ENCODE measurements at places on chromosomes 3 and 15.

DNA sequence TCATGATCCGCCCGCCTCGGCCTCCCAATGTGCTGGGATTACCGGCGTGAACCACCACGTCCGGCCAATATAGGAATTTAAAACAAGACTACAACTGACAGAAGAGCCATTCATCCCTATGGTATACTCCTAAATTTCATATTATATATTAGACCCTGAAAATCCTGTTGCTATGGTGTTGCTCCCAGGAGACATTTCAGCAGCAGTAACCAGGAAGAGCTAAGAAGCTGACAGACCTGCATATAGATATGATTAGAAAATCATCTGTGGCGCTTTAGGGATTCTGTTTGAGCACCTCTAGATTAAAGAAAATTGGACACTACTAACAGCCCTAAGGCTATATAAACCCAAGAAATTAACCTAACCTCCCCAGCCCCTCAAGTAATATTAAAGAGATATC lies 38.8 kb downstream of the TBL1XR1 start:
- DNase-seq = no peak

- DNase-seq = peak; percentile 84
Observed at GRCh38 chr15:57146506-57147201, 228.2 kb downstream of the TCF12 start.

DNA sequence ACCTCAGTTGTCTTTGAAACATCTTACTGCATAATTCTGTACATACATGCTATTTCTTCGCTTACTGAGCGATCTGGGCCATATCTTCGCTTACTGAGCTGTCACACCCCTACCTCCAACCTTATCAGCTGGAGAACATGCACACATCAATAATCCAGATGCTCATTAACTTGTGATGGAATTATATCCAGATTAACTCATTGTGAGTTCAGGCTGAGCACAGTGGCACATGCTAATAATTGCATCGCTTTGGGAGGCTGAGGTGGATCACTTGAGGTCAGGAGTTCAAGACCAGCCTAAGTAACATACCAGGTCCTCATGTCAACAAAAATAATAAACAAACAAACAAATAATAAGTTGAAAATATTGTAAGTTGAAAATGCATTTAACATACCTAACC lies 19.3 kb upstream of the ANXA2 start:
- no peak for DNase-seq

- no peak for DNase-seq
Observed at GRCh38 chr3:121330634-121331033, 215.2 kb downstream of the POLQ start.

- DNase-seq = peak; percentile 70
Observed at GRCh38 chr3:30156586-30157498, 449.6 kb upstream of the TGFBR2 start.

DNA sequence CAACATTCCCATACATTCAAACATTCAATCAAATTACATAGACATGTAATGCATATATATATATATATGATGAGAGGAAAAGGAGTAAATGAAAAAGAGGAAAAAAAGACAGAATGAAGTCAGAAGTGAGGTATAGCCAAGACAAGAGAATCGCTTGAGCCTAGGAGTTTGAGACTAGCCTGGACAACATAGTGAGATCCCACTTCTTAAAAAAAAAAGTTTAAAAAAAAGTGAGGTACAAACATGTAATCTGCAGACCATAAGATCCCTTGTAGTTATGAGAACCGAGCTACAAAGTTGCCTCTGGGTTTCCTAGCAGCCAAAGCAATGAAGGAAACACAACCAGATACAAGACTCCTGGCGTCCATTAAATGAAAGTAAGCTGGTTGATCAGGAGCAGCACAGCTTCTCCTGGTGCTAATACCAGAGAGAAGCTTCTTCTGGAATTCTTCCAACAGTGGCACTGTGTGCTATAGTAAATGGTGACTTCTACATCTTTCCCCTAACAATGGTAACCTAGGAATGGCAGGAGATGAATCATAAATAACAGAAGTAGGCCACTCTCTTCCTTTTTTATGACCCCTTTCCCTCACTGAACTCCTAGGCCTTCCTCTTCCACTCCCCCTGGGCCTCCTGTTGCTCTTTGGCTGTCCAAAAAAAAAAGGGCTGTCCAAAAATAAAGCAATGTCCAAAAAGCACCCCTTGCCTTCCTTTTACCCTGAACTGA lies 3.5 kb downstream of the KCNMB3 start:
- DNase-seq = peak; percentile 36

DNA sequence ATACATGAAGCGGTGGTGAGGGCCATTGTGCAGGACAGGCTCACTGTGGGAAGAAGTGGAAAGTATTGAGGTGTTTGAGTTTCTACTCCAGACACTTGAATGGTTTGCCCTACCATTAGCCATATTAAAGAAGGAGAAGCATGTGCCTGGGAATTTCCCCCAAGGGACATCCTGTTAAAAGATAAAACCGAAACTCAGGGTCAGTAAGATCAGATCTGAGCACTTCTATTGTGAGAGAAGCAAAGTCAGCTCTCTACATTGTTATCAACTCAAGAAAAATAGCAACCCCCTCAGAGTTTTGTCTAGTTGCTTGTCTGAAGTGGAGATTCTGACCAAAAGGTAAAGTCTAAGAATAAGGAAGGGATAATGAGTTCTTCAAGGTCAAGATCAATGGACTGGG lies 269.8 kb downstream of the CHST2 start:
- DNase-seq = no peak

GRCh38 chr3:11625376-11626083 lies 18.2 kb downstream of the VGLL4 start:
- no peak for DNase-seq

DNA sequence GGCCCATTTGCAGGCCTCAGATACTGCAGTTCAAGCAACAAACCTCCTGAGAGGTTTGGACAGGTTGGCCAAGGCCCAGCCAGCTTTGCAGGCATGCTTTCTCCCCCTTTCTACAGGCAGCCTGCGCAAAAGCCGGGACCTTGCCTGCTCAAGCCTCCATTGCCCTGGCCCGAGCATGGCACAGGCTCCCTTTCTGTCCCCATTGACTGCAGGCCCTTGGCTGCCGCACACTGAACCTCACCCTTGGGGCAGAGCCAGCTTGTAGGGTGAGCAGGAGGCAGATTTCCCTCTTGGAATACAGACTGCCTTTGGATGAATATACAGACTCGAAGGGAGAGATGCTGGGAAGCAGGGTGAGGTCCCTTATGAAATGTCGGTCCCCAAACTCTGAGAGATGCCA lies 461.7 kb upstream of the PROK2 start:
- DNase-seq = no peak

DNA sequence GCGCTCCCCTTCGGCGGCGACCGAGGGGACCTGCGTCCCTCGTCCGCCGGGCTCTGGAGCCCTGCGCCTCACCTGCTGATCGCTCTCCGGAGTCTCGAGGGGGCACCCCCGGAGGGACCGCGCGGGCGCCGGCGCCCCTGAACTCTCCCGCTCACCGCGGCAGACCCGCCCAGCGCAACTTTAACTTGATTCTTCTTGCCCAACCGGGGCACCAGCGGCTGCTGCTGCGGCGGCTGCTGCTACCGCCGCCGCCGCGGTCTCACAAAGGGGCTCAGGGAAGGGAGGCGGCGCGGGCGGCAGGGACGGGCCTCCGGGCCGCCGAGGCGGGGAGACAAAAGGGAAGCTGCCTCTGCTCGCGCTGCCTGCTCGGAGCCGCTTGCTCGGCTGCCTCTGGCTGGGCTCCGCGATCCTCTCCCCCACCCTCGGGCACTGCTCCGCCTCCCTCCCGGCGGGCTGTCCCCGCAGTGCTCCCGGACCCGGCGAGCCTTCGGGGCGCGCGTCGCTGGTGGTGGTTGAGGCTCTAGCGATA lies at the start of gene PPM1L:
Gene PPM1L, plus strand, starts transcription at position 456 of the 529 bp plus-strand sequence.
- peak; percentile 40 for DNase-seq

- DNase-seq = no peak
Observed at GRCh38 chr15:73792415-73792814, 39.3 kb upstream of the INSYN1 start.
